Pons (tissue), 1 donor: ENCODE measurements at places on chromosomes 12 and 14.

DNA sequence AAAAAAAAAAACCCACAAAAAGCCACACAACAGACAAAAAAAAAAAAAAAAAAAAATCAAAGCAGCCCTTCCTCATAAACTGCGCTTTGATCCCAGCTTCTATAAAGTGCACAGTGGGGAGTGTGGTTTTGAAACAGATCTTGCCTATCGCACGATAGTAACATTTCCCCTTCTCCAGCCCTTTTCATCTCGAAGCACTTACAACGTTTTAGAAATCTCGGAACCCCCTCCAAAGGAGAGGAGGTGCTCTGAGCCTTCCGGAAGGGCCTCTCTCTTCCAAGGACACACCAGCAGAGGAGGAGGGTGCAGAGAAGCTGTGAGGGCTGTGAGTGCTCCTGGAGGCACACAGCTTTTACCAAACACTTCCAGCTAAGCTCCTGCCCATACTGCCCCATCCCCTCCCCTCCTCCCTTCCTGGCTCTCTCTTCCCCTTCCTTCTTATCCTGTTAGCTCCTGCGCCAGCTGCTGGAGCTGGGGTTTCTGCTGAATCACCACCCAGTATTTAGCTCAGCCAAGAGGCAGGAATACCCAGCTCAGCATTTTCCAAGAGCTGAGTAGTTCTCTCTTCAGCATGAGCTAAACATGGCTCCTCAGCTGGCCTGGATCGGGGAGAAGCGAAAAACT is 28.4 kb downstream of the SLC7A8 start:
- DNase-seq, result peak; percentile 58

GRCh38 chr12:29086325-29087271 is 62.5 kb upstream of the FAR2 start:
- no peak for DNase-seq

DNA sequence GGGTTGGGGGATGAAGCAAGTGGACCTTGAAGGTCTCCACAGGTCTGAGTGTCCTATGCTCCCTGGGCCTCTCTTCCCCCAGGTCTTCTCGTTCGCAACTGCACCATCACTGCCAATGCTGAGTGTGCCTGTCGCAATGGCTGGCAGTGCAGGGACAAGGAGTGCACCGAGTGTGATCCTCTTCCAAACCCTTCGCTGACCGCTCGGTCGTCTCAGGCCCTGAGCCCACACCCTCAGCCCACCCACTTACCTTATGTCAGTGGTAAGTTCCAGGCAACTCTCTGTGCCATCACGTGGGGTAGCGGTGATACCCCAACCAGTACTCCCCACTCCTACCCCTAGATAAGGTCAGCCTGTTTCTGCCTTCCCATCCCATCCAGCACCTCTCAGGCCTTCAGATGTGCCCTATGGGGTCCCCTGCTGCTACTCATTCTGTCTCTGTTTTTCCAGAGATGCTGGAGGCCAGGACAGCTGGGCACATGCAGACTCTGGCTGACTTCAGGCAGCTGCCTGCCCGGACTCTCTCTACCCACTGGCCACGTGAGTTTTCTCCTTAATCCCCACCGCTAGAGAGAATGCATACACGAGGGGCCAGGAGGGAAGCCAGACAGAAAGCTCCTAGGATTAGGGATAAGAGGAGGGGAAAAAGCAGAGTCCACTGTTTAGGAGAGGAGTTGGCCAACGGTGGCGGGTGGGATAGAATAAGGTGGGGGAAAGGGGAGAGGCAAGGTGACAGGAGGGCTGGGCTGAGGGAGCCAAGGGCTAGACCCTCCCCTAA is 1.6 kb upstream of the TAPBPL start:
- no peak for DNase-seq

GRCh38 chr12:112518365-112518735 is 99.6 kb downstream of the PTPN11 start:
- peak; percentile 91 for DNase-seq

GRCh38 chr12:912466-913235 is 36.8 kb downstream of the RAD52 start:
- no peak for DNase-seq

DNA sequence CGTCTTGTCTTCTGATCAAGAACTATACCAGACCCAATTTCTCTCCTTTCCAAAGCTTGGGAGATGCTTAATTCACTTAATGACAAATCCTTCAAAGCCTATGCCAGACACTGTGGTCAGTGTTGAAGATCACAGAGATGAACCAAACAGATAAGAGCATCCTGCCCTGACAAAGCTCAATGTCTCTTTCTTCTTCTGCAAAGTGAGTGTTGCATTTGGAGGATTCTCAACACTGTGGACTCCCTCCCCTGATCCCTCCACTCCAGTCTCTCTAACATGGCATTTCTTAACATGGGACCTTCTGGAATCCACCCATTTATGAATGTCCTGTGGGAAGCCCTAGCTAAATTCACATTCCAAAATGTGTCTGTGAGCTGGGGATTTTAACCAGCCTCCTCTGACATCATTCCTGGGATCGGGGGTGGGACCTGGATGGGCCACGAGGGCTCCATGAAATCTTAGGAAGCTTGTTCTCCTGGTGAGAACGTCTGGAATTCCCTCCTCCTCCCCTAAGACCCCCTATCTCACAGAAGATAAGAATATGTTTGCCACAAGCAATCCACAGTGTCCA is 20.3 kb downstream of the SYNE3 start:
- no peak for DNase-seq

GRCh38 chr12:63944586-63945228 is 100.2 kb downstream of the SRGAP1 start:
- peak; percentile 62 for DNase-seq

- peak; percentile 57 for DNase-seq
Observed at GRCh38 chr12:1318327-1319031, 275.9 kb downstream of the FBXL14 start.

DNA sequence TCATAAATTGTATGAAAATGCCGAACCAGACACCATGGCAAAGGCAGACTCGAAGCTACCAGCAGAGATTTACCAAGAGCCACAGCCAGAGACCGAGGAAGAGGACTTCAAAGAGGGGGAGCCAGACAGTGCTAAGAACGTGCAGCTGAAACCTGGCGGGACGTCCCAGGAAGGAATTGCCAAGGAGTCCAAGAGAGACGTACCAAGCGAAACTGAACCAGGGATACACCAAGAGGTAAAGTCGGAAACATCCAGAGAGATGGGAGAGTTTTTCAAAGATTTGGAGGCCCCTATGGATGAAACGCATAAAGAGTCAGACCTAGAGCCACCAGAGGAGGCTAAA is 294 bp downstream of the SAMD15 start:
- DNase-seq, result no peak
